Stimulated activated CD4-positive, alpha-beta T cell treated with anti-CD3 and anti-CD28 coated beads, TNF-alpha, amount 100 ng/mL, for 1 hour (primary cell): ENCODE measurements at places on chromosomes 16 and 17.

DNA sequence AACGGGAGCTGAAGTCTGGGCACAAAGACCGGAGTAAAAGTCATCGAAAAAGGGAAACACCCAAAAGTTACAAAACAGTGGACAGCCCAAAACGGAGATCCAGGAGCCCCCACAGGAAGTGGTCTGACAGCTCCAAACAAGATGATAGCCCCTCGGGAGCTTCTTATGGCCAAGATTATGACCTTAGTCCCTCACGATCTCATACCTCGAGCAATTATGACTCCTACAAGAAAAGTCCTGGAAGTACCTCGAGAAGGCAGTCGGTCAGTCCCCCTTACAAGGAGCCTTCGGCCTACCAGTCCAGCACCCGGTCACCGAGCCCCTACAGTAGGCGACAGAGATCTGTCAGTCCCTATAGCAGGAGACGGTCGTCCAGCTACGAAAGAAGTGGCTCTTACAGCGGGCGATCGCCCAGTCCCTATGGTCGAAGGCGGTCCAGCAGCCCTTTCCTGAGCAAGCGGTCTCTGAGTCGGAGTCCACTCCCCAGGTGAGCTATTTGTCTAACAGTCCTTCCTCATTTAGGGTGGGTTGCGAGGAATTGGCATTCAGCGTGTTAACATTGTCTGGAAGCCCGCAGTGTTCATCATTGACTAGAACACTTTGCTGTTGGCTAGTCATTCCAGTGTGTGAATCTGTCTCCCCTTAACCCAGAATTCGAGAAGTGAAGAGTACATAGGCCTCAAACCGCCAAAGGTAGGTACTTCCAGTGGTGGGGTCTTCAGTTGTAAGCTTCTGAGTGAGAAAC lies 1.5 kb downstream of the CDK12 start:
- no peak for DNase-seq

DNA sequence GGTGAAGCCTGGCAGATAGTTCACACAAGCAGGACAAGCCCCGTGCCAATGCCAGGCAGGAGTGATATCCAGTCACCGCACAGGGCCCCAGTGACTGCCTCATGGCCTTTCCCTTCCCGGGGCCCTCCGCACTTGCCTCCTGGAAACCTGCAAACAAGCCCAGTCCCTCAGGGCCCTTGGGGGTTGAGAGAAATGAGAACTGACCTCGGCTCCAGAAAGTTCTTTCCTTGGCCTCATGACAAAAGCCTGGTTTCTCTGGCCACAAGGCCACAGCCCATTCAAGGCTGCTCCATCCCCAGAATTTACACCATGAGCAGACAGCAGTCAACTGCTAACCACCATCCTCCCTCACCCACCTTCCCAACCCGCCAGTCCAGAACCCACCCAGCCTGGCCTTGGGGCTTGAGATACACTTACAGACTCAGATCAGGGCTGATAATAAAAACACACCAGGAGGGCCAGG lies 77.6 kb downstream of the CCDC182 start:
- DNase-seq = no peak

GRCh38 chr16:16029431-16030011 lies 80.1 kb downstream of the ABCC1 start:
- DNase-seq = no peak

DNA sequence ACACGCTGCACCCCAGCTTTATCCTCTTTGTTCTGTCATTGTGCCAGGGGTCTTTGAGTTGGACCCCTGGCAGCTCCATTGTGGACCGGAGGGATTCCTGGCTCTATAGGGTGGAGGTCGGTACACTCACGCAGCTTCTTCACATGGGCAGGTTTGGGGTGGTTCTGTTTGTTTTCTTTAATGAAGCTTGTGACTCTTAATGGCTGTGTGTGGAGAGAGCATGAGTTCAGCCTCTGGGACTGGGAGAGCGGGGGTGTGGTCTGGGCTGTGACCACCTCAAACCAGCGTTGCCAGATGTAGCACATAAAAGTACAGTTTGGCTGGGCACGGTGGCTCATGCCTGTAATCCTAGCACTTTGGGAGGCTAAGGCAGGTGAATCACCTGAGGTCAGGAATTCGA lies 21.2 kb upstream of the NAGLU start:
- DNase-seq = no peak

DNA sequence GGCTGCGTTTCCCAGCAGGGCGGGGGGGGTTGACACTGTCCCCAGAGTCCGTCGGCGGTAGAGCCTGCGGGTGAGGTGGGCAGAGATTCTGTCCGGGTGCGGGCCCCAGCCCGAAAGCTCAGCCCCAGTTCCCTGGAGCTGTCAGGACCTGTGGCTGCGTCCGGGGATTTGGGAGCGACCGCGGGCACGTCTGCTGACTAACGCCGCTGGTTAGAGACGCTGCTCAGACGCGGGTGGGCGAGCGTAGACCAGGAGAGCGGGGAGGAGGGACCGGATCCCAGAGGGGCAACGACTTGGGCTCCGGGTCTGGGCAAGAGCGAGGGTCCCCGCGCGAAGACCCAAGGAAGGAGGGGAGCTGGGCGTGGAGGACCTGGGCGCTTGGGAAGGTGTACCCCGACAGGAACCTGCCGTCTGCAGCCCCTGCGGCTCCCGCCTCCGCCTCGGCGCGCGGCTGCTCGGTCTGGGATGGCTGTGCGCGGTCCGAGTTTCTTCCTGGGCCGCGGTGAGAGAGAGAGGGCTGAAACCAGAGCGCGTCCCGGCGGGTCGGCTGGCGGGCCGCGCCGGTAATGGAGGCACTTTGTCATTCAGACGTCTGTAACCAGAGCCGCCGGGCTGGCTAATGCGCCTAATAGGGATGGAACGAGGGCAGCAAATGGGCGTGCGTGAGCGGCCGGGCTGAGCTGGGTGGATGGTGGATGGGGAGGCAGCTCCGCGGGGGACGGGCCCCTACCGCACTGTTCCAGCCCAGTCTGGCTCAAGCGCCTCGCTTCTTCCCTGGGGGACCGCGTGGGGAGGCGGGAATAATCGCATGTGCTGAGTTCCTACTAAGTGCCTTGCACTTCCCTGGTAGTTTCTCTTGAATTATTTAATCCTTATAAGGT lies 2.3 kb downstream of the NGFR start:
- no peak for DNase-seq

GRCh38 chr16:28218109-28218508 lies 6.3 kb upstream of the XPO6 start:
- DNase-seq = no peak

GRCh38 chr17:28071891-28072606 lies 29.6 kb downstream of the NLK start:
- DNase-seq = no peak

DNA sequence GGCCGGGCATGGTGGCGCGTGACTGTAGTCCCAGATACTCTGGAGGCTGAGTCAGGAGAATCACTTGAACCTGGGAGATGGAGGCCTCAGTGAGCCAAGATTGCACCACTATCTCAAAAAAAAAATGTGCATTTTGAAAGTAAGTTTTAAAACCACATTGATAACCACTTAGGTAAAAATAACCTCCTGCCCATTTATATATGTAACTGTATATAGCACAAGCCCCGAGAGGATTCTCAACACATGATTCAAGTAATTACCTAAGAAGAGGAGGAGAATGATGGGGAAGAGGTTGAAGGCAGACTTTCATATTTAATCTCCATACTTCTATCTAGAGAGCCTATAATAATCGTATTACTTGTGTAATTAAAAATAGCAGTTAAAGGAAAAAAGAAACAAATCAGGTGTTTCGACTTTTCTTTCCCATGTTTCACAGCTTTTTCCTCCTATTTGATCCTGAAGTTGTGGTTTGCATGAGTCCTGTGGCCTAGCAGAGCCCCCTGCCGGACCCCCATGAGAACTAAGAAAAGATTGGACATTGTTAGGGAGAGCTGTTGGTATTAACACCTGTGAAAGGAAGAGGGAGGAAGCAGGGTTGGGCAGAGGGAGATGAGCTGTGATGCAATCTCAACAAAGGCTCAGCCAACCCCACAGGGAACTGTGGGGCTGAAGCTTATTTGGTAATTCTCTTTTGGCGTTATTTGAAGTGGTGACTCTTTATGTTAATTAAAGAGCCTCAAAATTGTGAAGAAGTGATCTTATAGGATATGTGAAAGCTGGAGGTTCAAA lies 22.1 kb downstream of the PMFBP1 start:
- no peak for DNase-seq
